Stimulated activated CD8-positive, alpha-beta memory T cell treated with anti-CD3 and anti-CD28 coated beads, Interleukin-2, amount 100 ng/mL, for 1 hour (primary cell): ENCODE measurements at places on chromosomes 4 and X.

DNA sequence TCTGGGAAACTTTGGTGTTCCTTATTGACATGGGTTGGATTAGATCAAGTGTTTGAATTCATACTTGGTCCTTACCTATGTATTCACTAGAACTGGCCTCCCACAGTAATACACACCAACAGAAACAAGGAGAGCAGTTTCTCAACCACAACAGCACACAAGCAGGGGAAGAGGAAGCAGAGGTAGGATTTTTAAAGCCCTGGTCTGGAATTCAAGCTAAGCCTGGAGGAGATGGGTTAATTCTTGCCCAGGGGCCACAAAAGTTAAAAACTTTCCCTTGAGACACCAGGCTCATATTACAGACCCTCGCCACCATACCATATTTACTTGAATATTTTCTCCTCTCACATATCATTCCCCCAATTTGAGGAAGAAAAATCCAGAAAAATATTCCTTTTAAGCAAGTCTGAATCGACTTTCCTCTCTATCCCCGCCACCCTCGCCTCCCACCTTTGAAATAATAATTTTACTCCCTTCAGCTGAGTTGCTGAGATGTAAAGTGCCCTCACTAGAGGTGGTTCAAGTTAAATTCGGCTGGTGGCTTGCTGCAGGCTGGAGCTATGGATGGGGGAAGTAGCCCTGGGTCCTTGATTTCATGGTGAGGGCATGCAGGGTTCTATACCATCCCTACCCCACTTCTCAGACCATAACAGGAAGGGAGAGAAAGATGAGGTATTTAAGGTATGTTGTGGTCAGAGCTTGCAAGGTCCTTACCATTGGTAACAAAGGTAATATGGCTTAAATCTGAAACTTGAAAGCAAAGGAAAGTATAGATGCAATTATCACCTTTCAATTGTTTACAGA is 440.2 kb downstream of the INPP4B start:
- no peak for DNase-seq

GRCh38 chr4:33882246-33882990 is 2361.9 kb downstream of the ARAP2 start:
- DNase-seq: no peak

GRCh38 chr4:142278663-142279062 is 567.4 kb downstream of the INPP4B start:
- DNase-seq: no peak

- no peak for DNase-seq
Observed at GRCh38 chrX:143429811-143430210, 87.5 kb downstream of the SPANXN3 start.

DNA sequence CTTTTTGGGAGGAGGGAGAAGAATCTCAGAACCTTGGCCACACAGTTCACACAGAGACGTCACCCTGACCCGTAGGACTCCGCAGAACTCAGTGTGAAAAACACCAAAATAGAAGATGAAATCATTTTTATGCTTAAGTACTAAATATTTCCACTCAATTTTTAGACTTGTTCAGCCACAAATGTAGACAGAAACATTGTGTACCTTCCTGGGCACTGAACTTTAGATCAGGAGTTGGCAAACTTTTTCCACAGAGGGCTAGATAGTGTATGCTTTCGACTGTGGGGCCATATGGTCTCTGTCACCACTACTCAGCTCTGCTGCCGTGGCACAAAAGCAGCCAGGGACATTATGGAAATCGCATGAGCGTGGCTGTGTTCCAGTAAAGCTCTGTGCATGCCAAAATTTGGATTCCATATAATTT is 61.8 kb upstream of the STOX2 start:
- DNase-seq: no peak

DNA sequence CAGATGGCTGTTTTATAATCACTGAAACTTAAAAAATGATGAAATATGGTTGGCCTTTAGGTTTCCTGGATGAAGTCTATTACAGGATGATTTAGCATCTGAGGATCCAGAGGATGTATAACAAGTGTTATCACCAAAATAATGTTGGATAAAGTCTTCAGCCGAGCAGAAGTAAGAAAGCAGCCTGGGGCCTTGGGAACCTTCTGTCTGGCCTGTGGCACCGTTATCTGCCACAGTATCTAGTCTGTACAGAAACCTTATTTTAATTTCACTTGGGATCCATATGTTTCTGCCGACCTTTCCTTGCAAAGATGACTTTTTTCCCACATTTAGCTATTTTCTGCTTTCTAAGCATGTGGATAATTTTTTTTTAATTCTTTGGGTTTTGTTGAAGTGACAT is 20.5 kb upstream of the ANTXR2 start:
- DNase-seq: no peak

GRCh38 chrX:135089126-135089525 is 31.2 kb downstream of the ETDB start:
- no peak for DNase-seq

- DNase-seq: no peak
Observed at GRCh38 chr4:125639182-125639621, 324.4 kb downstream of the FAT4 start.

DNA sequence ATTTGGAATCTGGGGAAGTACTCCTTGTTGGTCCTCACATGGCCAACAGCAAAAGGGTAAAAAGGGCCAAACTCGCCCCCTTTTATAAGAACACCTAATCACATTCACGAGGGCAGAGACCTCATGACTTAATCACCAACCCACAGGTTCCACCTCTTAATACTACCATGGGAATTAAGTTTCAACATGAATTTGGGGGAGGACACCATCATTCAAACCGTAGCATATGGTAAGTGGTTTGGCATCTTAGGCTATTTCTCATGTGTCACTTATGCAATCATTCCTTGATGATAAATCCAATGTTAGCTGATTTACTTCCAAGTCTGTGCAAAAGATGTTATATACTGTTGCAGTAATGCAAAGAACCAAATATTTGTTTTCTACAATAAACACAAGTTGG is 302.9 kb upstream of the FAM241A start:
- no peak for DNase-seq

- DNase-seq: no peak
Observed at GRCh38 chr4:124640022-124640730, 72.4 kb downstream of the ANKRD50 start.

DNA sequence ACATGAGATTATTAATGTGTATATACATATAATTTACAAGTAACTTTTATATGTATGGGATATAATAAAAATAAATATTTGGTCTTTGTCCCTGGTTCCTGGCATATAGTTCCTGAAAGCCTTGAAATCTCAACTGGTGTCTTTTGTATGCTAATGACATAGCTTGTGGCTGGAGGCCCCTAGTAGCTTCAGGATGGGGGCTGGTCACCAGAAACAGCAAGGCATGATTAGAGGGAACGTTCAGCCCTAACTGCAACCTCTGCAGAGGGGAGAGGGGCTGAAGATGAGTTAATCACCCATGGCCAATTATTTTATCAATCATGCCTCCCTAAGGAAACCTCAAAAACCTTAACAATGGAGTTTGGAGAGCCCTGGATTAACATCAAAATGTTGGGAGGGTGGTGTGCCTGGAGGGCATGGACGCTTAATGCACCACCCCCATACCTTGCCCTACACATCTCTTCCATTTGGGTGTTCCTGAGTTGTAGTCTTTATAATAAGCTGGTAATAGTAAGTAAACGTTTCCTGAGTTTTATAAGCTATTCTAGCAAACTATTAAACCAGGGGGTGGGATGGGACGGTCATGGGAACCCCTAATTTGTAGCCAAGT is 21.3 kb downstream of the PIN4 start:
- no peak for DNase-seq

GRCh38 chrX:13309631-13310030 is 10.2 kb downstream of the ATXN3L start:
- no peak for DNase-seq

GRCh38 chr4:99645036-99645435 is 12.6 kb downstream of the C4orf54 start:
- no peak for DNase-seq

- no peak for DNase-seq
Observed at GRCh38 chr4:171650543-171650942, 162.7 kb upstream of the GALNTL6 start.

DNA sequence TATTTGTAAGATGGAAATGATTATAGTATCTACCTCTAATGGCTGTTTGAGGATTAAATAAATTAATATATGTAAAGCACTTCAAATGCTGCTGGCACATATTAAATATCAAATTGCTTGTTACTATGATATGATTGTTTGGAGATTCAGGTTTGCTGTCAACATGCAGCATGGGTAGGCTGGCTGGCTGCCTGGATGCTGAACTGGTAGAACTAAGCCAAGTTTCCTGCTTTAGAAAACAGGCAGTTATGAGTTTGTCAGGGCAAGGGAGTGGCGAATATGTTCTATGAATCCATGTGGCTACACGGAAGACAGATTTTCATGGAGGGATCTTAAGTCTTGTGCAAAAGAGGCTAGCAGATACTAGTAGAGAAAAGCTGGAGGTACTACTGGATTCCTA is 239.6 kb downstream of the GBA3 start:
- no peak for DNase-seq

GRCh38 chrX:138745196-138745595 is 33.7 kb upstream of the FGF13 start:
- DNase-seq: no peak

GRCh38 chr4:33780952-33781791 is 2463.1 kb downstream of the ARAP2 start:
- no peak for DNase-seq

- DNase-seq: no peak
Observed at GRCh38 chrX:134512566-134512965, 52.6 kb downstream of the HPRT1 start.

DNA sequence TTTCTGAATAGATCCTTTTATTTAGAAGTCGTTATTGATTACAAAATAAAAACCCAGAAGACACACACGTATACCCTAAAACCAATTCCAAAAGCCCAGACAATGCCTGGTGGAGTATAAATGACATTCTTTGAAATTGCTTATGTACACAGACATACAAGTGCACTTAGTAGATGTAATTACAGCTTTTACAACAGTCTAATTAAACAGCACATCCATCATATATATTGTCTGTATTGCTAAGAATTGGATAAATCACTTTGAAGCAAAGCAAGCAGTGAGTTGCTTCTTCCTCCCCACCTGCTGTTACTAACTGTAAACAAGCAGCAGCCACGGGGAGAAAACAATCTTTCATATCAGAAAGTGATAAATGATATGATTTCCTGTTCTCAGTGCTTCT is 645.7 kb downstream of the TLL1 start:
- DNase-seq: no peak

- no peak for DNase-seq
Observed at GRCh38 chr4:147786031-147786430, 54.1 kb downstream of the ARHGAP10 start.
